ENCODE measurements at places on chromosomes 5 and 9.

- H3K4me1 ChIP-seq, result peaks cover 21% of the 10 kb centered on the region
- H3K27ac ChIP-seq, result peak overlapping the region; percentile 99
- H3K36me3 ChIP-seq, result 0 out of 2 replicates have a peak, but pooled peaks cover 2% of the 10 kb centered on the region
- H3K27me3 ChIP-seq, result no peaks in the 10 kb centered on the region
These were observed 739 bp downstream of the PPP2CA start for GRCh38 chr5:134224888-134225779.

- H3K4me3 ChIP-seq, result peak overlapping the region; percentile 91
- H3K4me1 ChIP-seq, result peaks cover 7% of the 10 kb centered on the region
- no peak for DNase-seq
- H3K27ac ChIP-seq, result peak overlapping the region; percentile 87
These were observed 661 bp downstream of the PDCL start for GRCh38 chr9:122827761-122828093.

DNA sequence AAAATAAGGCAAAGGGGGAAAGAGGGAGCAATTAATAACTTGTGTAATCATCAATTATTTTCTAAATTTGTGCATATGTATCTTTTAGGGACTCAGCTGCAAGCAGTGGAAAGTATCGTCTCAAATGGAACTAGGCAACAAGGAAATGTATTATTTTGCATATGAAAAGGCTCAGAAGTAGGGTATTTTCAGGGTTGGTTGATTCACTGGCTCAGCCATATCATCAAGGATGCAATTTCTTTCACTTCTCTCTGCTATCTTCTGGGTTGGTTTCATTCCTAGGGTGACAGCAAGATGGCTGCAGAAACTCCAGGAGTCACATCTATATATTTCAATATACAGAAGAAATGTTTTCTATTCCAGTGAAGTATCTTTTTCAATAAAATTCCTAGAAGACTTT, 509.8 kb downstream of the DMAC1 start:
- no peaks in the 10 kb centered on the region for H3K27me3 ChIP-seq
- H3K36me3 ChIP-seq, result no peaks in the 10 kb centered on the region
- no peaks in the 10 kb centered on the region for H3K4me1 ChIP-seq
- H3K4me3 ChIP-seq, result no peak overlapping the region
- DNase-seq, result no peak

DNA sequence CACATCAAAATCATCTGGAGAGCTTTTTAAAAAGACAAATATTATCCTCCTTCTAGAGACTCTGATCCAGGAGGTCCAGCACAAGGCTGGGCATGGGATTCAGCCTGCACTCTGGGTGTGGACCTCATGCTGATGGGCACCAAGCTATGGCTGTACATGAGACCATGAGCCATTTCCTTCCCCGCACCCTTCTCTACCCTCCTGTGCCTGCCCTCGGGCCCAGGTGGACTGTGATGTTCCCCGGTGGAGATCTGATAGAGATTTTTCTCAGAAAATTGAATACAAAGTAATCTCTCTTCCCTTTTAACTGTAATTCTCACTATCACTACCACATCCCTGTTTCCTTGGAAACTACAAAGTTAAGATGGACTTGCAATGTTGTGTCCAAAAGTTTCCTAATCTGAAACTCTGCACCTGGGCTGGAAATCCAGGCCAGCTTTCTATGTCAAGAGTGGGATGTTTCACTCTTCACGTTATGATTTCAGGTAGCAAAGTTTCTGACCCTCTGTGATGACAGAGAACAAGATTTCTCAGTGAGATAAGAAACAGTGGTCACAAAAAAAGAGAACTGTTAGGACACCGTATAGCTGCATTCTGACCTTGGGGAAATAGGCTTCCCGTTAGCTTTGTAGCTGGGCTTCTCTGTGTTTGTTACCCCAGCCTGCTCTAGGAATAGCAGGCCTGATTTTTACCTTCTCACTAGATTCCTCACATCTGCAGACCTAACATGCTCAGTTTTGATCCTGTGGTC, 11.5 kb downstream of the SFXN1 start:
- H3K4me3 ChIP-seq, result no peak overlapping the region
- H3K27me3 ChIP-seq, result no peaks in the 10 kb centered on the region
- no peak overlapping the region for H3K27ac ChIP-seq
- peaks cover 4% of the 10 kb centered on the region for H3K36me3 ChIP-seq

- no peak overlapping the region for H3K4me3 ChIP-seq
- no peak for DNase-seq
- no peaks in the 10 kb centered on the region for H3K36me3 ChIP-seq
- no peak overlapping the region for H3K27ac ChIP-seq
These were observed 714.8 kb downstream of the TLR4 start for GRCh38 chr9:118418887-118419565.

- H3K27me3 ChIP-seq, result peaks cover 1% of the 10 kb centered on the region
- DNase-seq, result peak; percentile 84
- no peaks in the 10 kb centered on the region for H3K4me1 ChIP-seq
- no peaks in the 10 kb centered on the region for H3K36me3 ChIP-seq
- peak overlapping the region; percentile 98 for H3K27ac ChIP-seq
These were observed 962 bp upstream of the NR6A1 start for GRCh38 chr9:124771867-124772679.

DNA sequence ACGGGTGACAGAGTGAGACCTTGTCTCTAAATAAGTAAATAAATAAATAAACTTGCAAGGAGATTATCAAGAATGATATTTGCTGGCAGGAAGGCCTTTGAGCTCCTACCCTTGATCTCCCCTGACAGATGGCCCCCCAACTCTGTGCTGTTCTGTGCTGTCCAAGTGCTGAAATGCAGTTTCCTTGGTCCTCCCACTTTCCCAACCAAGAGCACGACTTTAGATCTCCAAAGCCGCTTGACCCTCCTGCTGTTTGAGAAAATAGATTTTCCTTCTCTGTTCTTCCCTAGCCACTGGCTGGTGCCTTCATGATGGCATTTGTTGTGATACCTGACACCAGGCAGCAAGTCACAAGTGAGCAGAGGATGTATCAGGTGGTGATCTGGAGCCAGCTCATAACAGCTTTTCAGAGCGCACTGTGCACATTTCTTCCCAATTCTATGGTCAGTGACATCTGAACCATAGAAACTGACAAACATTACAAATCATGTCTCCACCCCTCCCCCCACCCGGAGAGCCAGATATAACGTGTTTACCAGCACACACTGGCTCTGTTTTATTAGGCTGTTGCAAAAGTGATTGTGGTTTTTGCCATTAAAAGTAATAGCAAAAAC, 80.0 kb upstream of the PUM3 start:
- DNase-seq, result no peak
- no peak overlapping the region for H3K27ac ChIP-seq
- H3K27me3 ChIP-seq, result no peaks in the 10 kb centered on the region

DNA sequence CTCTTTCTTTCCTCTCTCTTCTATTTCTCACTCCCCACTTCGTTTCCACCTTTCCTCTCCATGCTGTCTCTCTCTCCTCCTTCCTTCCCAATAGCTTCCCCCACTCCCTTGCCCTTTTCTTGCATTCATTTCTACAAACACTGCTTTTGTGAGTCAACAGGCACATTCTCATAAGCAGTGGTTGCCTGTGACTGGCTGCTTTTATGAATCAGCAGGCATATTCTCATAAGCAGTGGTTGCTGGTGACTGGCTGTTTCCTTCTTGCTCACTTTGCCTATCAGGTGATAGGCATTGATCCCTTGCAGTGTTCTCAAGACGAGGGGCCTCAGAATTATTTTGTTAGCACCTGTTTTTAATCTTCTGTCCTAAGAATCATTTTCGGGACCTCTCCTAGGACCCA, 116.1 kb upstream of the ACTBL2 start:
- H3K36me3 ChIP-seq, result no peaks in the 10 kb centered on the region
- no peaks in the 10 kb centered on the region for H3K27me3 ChIP-seq
- H3K4me1 ChIP-seq, result no peaks in the 10 kb centered on the region
- DNase-seq, result no peak

DNA sequence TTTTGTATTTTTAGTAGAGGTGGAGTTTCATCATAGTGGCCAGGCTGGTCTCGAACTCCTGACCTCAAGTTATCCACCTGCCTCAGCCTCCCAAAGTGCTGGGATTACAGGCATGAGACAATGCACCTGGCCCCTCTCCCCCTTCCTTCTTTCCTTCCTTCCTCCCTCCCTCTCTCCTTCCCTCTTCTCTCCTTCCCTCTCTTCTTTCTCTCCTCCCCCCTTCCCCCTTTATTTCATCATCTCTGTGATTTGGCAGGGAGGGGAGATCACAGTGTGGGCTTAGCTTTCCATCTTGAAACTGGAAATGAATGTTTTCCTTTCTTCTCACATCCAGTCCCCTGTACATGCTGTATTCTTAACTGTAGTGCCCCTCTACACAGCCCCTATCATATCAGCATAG, 12.7 kb downstream of the RHOBTB3 start:
- no peak for DNase-seq
- H3K27me3 ChIP-seq, result no peaks in the 10 kb centered on the region
- no peaks in the 10 kb centered on the region for H3K36me3 ChIP-seq
- H3K27ac ChIP-seq, result no peak overlapping the region
- H3K4me3 ChIP-seq, result no peak overlapping the region

GRCh38 chr5:93395971-93396379, 185.0 kb downstream of the NR2F1-AS1 start:
- H3K4me3 ChIP-seq, result no peak overlapping the region
- no peak overlapping the region for H3K27ac ChIP-seq
- no peaks in the 10 kb centered on the region for H3K27me3 ChIP-seq
- no peaks in the 10 kb centered on the region for H3K36me3 ChIP-seq
- H3K4me1 ChIP-seq, result no peaks in the 10 kb centered on the region

DNA sequence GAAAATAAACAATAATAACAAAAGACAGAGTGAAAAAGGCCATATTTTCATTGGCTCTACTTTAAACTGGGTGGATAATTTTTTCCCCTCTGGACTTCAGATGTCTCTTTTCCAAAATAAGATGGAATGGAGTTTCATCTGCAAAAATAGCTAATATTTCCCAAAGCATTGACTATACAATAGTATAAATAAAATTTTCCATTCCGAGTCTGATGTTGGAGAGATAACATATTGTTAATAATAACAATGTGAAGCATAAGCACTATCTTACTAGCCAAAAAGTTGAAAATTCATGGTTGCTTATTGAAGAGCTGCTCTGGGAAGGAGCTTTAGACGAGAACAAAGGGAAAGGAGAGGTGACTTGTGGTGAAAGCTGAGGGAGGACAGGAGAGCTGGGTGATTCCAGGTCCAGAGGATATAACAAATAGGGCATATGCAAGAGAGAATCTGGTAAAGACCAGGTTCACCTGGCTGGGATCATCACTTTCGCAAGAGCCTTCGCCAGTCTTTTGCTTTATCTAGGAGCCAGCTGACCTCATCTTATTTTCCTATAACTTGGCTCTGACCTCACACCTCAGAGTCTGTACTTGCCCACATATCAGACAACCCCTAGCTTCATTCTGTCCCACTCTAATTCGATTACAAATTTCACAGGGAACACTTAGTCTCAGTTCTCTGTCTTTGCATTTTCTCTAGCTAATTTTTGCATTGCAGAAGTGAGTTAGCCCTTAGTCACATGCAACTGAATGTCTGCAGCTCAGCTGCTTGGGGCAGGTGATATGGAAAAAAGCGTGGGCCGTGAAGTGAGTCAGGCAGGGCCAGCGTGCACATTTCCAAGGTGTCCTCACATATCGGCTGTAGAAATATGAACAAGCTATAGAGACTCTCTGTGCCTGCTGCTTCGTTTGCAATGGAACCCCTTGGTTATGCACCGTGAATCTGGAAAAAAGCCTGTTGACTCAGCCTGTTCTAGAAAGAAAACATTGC, 7.6 kb upstream of the ZNF474 start:
- H3K27ac ChIP-seq, result no peak overlapping the region
- no peak for DNase-seq
- H3K36me3 ChIP-seq, result no peaks in the 10 kb centered on the region
- no peaks in the 10 kb centered on the region for H3K4me1 ChIP-seq

GRCh38 chr5:9166202-9167112, 379.4 kb downstream of the SEMA5A start:
- H3K27ac ChIP-seq, result no peak overlapping the region
- no peaks in the 10 kb centered on the region for H3K36me3 ChIP-seq
- peaks cover 6% of the 10 kb centered on the region for H3K4me1 ChIP-seq
- no peak for DNase-seq
- no peaks in the 10 kb centered on the region for H3K27me3 ChIP-seq

GRCh38 chr9:125990186-125990792, 243.1 kb downstream of the PBX3 start:
- H3K4me3 ChIP-seq, result no peak overlapping the region
- H3K36me3 ChIP-seq, result no peaks in the 10 kb centered on the region
- H3K27ac ChIP-seq, result no peak overlapping the region

DNA sequence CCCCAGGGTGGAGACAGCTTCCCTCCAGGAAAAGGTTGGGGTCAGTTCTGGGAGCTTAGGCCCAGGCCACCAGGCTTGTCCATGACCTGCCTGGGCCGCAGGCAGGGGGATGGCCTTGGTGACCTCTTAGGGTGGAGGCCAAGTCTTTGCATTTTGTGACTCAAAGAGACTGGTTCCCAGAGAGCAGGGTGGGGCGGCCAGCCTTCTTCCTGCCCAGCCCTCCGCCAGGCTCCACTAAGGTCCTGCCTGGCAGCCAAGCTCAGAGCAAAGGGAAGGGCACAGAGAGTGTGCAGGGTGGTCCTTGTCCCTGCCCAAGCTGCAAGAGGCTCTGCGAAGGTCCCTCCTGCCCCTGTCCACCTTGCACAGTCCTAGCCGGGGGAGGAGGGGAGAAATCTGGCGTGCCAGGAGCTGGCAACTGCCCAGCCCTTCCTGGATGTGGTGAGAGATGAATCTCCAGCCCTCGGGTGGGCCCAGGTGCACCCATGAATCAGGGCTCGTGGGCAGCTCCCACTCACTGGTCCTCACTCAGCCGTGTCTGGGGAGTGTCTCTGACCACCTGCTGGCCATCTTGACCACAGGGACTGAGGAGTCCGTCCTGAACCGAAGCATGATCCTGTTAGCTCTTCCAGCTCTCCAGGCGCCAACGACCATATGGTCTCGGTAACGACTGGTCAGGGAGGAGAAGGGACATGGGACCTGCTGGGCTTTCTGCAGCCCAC, 2.3 kb upstream of the PTGDS start:
- H3K4me1 ChIP-seq, result no peaks in the 10 kb centered on the region
- H3K27ac ChIP-seq, result no peak overlapping the region
- no peaks in the 10 kb centered on the region for H3K27me3 ChIP-seq
- no peak for DNase-seq
- no peaks in the 10 kb centered on the region for H3K36me3 ChIP-seq

- DNase-seq, result no peak
- no peaks in the 10 kb centered on the region for H3K27me3 ChIP-seq
- peaks cover 12% of the 10 kb centered on the region for H3K4me1 ChIP-seq
- no peak overlapping the region for H3K27ac ChIP-seq
These were observed 2.8 kb upstream of the PRLR start for GRCh38 chr5:35233121-35233520.

GRCh38 chr9:14434158-14434504, 120.2 kb upstream of the NFIB start:
- DNase-seq, result no peak
- no peaks in the 10 kb centered on the region for H3K36me3 ChIP-seq
- H3K27ac ChIP-seq, result no peak overlapping the region
- no peak overlapping the region for H3K4me3 ChIP-seq
